ENCODE measurements at places on chromosomes 2 and 18. TPM values are rescaled to one million over a fixed set of nuclear protein-coding genes. Genes with fewer than 3 reads are reported as not detected.

The ABCA12 gene
- 0.02 TPM for total RNA-seq

GRCh38 chr2:20196657-20197161 lies 28.2 kb downstream of the SDC1 start:
- no peak overlapping the region for H3K4me3 ChIP-seq
- no peaks in the 10 kb centered on the region for H3K4me1 ChIP-seq
- H3K27me3 ChIP-seq = no peaks in the 10 kb centered on the region
- H3K27ac ChIP-seq = no peak overlapping the region
- H3K36me3 ChIP-seq = peaks cover 15% of the 10 kb centered on the region

DNA sequence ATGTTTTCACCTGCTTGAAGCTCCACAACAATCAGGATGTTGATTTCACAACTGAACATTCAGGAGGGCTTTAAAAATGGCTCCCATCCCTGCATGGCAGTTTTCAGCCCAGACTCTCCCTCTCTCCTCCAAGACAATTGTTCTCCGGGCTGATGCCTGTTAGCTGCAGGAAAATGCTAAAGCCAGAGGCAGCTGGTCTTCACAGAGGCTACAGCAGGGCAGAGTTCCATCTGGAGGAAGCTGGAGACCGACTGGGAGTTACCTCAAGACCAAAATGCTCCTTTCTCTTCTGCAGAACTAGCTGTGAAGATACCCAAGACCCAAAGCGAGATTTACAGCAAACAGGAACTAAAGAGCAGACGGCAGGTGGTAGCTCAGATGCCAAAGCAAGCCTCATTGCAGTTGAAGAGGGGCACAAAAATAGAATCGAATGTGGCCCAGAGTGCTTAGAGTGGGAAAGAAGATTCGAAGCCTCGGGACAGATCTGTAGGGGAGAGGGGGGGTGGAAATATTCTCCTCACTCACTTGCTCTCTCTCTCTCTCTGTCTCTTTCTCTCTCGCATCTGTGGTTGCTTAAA lies 423.6 kb downstream of the ZNF521 start:
- H3K36me3 ChIP-seq = no peaks in the 10 kb centered on the region
- no peak for DNase-seq
- no peak overlapping the region for H3K4me3 ChIP-seq
- H3K27me3 ChIP-seq = no peaks in the 10 kb centered on the region

- H3K27ac ChIP-seq = no peak overlapping the region
- no peak overlapping the region for H3K4me3 ChIP-seq
- H3K27me3 ChIP-seq = no peaks in the 10 kb centered on the region
- no peak for DNase-seq
Observed at GRCh38 chr2:67260343-67261277, 136.5 kb upstream of the ETAA1 start.

The CRYBA2 gene
- total RNA-seq = not detected

DNA sequence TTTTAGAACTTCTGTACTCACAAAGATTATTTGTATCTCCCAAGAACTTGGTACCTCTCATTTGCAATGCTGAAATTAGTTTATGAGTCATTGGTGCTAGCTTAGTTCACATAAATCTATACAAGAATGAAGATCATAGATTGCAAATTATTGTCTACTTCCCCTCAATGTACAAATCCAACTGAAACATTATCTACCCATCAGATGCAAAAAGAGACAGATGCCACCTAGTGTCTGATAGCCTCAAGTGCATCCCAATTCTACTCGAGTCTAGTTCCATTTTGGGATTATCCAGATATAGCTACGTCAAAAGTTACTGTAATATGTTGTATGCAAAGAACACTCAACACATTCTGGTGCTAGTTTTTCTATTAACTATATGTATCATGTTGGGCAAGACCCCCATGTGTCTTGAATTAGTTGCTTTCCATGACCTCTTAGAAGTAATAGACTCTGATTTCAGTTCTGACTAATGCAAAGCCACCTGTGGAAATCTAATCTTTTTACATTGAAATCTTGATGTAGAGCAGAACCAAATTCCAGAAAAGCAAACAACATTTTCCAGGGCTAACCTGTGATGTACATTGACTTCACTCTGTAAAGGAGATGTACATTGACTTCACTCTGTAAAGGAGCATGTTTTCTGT lies 210.0 kb downstream of the RBM43 start:
- H3K4me1 ChIP-seq = no peaks in the 10 kb centered on the region
- H3K4me3 ChIP-seq = no peak overlapping the region
- no peaks in the 10 kb centered on the region for H3K36me3 ChIP-seq
- no peaks in the 10 kb centered on the region for H3K27me3 ChIP-seq
- H3K27ac ChIP-seq = no peak overlapping the region
- no peak for DNase-seq

The FSIP2 gene
- 1.8 TPM for total RNA-seq

DNA sequence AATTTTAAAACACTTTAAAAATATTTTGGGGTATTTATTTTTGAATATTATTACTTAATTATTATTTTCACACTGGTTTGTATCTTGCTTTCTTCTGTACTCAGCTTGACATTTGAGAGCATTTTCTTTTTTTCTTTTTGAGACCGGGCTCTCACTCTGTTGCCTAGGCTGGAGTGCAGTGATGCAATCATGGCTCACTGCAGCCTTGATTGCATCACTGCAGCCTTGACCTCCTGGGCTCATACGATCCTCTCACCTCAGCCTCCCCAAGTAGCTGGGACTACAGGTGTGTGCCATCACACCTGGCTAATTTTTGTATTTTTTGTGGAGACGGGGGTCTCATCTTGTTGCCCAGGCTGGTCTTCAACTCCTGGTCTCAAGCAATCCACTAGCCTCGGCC lies 79.9 kb upstream of the DLX2 start:
- no peaks in the 10 kb centered on the region for H3K27me3 ChIP-seq
- peaks cover 3% of the 10 kb centered on the region for H3K4me1 ChIP-seq
- H3K4me3 ChIP-seq = no peak overlapping the region
- H3K36me3 ChIP-seq = peaks cover 3% of the 10 kb centered on the region

- no peaks in the 10 kb centered on the region for H3K27me3 ChIP-seq
- H3K4me3 ChIP-seq = no peak overlapping the region
- H3K36me3 ChIP-seq = no peaks in the 10 kb centered on the region
- no peak overlapping the region for H3K27ac ChIP-seq
Observed at GRCh38 chr2:178243961-178244360, 49.6 kb downstream of the OSBPL6 start.

DNA sequence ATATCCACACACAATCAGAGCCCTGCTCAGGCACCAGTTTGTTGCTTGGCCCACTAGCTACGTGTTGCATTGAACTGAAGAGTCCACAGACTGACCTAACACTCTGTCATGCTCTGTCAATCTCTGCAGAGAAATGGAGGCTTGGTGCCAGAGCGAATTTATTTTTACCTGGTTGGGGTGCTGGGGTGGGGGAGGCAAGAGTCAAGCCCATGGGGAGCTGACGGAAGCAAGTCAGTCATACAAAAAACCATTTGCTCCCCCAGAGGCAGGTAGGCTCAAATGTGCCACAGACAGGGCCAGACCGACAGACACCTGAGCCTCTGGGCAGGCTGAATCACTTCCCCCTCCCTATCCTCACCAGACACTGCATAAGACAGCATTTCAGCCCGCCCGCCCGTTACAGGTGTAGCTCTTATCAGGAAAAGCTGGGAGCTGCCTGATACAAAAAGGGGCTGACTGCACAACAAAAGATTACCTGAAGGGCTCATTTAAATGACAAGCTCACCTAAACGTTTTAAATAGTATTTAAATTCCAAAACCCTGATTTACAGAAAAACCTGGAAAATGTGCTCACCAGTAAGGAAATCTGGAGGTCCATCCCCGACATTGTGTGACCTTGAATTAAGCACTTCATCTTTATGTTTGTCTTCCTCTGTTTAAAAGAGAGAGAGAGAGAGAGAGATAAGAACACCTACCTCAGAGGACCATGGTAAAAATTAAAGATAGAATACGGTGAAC lies 2.1 kb upstream of the PCBP1 start:
- peak overlapping the region; percentile 100 for H3K27ac ChIP-seq
- peak; percentile 96 for DNase-seq
- H3K27me3 ChIP-seq = no peaks in the 10 kb centered on the region
- H3K4me3 ChIP-seq = peak overlapping the region; percentile 99
- peaks cover 3% of the 10 kb centered on the region for H3K4me1 ChIP-seq

The FTCDNL1 gene
- 2.0 TPM for total RNA-seq

GRCh38 chr18:48767090-48767690 lies 183.6 kb downstream of the SMAD7 start:
- no peak for DNase-seq
- no peaks in the 10 kb centered on the region for H3K27me3 ChIP-seq
- H3K4me3 ChIP-seq = no peak overlapping the region
- peaks cover 3% of the 10 kb centered on the region for H3K4me1 ChIP-seq
- no peak overlapping the region for H3K27ac ChIP-seq

DNA sequence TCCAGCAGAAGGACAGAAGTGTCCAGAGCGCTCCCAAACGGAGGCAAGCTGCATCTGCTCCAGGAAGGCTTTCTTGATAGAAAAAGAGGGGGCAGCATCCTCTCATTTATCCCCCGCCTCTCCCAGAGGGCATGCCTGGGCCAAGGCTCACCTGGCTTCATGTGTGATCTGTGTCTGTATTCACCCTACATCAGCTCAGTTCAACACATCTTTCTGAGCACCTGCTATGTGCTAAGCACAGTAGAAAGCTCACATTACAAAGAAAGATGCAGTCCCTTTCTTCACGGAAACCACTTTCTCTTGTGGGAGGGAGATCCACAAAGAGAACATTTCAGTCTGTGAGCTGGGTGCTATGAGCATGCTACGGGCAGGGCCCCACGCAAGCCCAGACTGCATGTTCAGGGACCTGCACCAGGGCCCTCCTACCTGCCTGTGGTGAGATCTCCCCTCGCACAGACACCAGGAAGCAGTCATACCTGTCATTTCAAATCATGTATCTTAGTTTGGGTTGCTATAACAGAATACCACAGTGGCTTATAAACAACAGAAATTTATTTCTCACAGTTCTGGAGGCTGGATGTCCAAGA lies 90.7 kb downstream of the PDCL3 start:
- H3K4me1 ChIP-seq = no peaks in the 10 kb centered on the region
- peaks cover 6% of the 10 kb centered on the region for H3K36me3 ChIP-seq
- no peak overlapping the region for H3K27ac ChIP-seq
- DNase-seq = no peak
- no peak overlapping the region for H3K4me3 ChIP-seq

The STON1 gene
- total RNA-seq = 5.5 TPM

DNA sequence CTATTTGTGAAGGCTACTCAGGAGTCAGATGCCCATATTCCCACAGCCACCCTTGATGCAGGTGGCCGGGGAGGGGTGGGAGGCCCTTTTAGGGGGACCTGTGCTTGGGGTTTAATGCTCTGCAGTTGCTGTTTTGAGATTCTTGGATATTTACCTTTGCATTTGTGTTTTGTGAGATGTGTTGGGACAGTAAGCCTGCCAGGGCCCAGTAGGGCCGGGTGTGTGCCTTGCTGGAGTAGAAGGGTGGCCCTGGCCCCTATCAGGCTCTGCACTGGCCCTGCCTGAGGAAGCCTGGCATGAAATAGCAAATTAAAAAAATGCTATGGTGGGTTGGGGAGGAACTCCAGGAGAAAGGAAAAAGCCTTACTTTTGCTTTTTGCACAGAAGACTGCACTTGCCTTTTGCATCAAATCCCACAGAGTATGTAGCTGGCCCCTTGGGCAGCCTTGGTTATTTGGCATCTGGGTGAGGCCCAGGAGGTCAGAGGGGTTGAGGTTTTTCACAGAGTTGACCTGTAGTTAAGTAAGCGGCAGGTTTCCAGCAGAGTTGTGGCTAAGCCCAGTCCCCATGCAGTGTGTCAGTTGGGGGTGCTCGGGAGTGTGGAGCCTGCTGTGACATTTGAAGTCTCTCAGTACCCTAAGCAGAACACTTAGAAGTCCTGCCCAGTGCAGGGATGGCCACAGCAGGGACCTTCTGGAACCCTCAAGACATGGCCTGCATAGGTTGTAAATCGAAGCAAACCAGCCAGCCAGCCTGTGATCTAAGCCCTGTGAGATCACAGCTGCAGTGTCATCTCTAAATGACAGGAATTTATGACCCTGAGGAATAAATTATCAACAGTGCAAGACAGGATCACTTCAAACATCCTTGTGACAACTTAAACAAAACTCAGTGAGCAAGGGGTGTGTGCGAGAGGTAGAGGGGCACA lies 68.8 kb downstream of the SH3RF3 start:
- H3K4me1 ChIP-seq = no peaks in the 10 kb centered on the region
- H3K36me3 ChIP-seq = no peaks in the 10 kb centered on the region
- no peak overlapping the region for H3K4me3 ChIP-seq
- no peak overlapping the region for H3K27ac ChIP-seq
- no peak for DNase-seq

GRCh38 chr2:157172239-157172638 lies 85.3 kb upstream of the GALNT5 start:
- no peak overlapping the region for H3K4me3 ChIP-seq
- H3K4me1 ChIP-seq = no peaks in the 10 kb centered on the region
- H3K27me3 ChIP-seq = no peaks in the 10 kb centered on the region
- no peak for DNase-seq
- H3K27ac ChIP-seq = no peak overlapping the region
- H3K36me3 ChIP-seq = 0 out of 3 replicates have a peak, but pooled peaks cover 1% of the 10 kb centered on the region

DNA sequence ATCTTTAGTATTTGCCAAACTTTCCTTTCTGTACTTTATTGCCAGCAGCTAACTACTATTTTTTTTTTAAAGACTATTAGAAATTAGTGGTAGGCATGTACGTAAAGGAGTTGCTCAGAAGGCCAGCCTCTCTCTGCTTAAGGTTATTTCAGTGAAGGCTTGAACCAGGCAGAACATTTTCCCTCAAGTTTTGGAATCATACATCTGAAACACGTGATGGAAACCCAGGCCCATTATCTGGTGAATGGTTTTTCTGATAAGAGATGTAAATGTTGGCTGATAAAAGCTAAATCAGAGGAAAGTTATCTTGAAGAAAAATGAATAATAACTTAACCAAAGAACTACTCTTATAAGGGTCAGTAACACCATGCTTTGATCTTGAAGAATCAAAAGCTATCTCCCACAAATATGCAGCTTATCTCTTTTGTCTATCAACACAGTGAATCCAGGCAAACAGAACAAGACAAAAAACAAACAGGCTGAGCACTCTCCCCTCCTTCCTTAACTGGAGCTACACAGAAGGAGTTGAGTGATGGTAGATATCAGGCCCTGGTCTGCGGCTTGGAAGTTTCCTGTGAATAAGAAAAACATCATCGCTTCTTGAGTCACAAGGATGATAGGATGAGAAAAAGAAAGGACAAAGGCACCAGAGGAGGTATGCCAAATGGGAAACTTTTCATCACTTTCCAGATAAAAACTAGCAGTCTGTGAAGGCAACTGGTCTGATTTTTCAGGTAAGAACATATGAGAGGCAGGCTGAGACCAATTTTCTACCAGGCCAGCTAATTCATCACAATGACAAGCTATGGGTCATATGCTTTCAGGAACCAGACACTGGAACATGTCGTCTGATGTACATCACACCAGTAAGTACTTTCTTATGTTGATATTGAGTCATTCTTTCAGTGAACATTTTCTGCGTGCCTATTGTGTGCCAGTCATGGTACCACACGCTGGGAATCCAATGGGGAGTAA lies 88.4 kb upstream of the STK17B start:
- H3K4me1 ChIP-seq = no peaks in the 10 kb centered on the region
- no peak overlapping the region for H3K4me3 ChIP-seq
- H3K27me3 ChIP-seq = no peaks in the 10 kb centered on the region
- no peak for DNase-seq

The ERICH2 gene
- 0.66 TPM for total RNA-seq

The DYNAP gene
- 2.3 TPM for total RNA-seq

Measured in H9 (cell line).